ENCODE measurements at places on chromosomes 5 and 9.

DNA sequence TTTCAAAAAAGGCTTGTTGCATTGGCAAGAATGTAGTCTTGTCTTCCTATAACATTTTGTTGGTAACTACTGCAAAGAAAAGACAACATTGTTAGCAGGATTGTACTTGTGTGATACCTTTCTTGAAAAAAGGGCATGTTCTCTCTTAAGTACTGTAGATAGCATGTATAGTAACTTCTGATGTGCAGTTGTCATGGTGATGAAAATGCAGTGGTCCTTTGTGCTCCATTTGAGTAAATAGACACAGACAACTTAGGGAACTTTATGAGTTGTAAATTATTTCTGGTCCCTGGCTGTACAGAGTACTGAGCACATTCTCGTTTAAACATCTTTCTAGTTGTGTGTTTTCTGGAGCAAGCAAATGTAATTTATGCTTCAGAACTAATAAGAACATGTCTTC lies 103.3 kb downstream of the CD180 start:
- DNase-seq, result no peak

DNA sequence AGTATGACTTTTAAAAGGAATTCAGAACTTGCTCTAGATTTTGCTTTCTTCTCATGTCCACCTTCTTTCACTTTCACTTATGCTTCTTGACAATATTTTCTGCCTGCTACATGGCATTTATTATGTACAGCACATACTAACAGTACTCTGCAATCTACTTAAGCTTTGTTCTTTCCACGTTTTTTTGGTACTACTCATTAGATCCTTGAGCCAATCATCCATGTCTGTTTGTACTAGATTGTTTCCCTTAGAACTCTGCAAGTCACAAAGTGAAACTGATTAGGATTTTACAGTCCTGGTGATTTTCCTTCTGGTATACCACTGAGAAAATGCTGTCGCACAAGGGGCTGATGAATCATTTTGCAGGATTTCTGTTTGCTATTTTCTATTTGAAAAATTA lies 78.3 kb downstream of the PARP8 start:
- DNase-seq, result no peak

DNA sequence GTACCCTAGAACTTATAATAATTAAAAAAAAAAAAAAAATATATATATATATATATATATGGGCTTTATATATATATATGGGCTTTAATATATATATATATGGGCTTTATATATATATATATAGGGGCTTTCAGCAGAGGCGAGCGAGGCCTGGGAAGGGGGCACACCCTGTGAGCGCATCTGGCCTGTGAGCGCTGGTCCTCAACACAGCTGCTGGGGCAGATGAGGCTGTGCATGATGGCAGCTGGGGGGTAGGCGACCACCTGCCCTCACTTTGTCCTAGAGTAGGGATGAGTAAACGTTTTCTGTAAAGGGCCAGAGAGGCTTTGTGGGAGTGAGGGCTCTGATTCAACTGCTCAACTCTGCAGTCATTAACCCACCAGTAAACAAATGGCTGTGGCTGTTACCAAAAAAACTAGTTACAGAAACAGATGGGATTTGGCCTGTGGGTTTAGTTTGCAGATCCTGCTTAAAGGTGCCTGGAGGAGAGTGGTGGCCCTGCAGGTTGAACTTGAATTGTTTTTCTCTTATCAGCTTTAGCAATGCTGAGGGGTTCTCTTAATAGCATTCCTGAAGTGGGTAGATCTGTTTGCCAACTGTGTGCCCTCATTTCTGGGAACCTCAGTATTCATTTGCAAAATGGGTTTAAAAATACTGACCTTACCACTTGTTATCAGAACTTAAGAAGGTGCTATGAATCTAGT lies 88.1 kb upstream of the EPB41L4B start:
- no peak for DNase-seq

DNA sequence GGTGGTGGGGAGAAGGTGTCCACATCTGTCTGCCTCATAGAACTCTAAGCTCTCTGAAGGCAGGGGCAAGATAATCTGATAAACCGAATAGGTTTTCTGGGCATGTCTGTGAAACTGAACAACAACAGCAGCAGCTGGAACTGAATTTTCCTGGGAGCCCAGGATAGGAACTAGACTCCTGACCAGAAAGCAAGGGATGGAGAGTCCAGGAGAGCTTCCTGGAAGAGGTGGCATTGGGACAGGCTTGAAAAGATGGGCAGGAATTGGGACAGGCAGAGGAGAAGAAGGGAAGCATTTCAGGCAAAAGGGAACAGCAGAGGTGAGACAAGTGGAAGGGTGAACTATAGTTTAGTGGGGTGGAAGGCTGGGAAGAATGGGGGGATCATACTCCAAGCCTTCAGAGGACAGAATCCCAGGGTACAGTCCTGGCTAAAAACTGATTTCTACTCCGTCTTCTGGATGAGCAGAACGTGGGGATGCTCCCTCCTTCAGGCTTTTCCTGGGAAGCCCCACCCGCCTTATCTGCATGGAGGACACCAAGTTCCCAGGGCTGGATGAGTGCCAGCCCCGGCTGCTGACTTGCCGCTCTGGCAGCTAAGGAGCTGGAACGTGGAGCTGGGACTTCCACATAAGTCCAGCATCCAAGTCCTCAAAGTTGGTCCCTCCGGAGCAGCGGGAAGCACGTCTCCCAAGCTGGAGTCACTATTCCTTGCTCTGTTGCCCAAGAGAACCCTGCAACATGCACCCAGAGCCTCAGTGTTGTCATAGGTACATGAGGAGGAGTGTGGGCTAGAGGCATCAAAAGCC lies 13.9 kb upstream of the KIF12 start:
- no peak for DNase-seq

- DNase-seq, result no peak
Observed at GRCh38 chr9:30757723-30758122, 1626.7 kb upstream of the ACO1 start.

DNA sequence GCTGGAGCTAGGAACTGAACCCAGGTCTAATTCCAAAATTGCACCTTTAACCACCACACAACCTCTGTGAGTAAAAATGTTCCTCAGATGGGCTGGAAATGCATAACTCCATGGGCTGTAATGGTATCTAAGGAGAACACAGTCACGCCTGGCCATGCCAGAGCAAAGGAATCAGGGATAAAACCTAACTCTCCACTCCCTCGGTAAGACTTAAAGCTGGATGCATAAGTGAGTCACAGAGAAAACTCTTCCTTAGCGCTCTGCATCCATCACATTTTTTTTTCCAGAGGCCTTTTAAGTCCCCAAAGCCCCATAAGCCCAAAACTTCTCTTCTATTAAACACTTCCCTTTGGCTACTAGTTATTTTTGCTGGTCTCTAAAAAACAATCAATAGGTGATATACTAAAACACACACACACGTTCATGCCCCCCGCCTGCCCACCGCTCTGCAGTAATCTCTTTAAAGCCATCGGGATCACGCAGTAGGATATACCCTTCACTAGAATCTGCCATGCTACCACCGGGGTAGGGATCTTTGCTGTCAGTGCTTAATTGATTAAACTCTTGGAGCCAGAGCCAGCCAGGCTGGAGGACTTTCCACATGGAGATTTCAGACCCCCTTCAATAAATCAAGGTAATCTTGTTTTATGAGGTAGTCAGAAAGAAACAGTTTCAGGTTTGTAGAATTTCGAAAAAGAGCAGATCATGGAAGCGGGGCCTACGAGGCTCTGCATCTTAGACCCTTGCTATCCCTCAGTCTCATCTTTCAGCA lies 212.9 kb downstream of the MAPKAP1 start:
- DNase-seq, result no peak

- DNase-seq, result no peak
Observed at GRCh38 chr9:13688223-13688989, 408.9 kb upstream of the MPDZ start.

DNA sequence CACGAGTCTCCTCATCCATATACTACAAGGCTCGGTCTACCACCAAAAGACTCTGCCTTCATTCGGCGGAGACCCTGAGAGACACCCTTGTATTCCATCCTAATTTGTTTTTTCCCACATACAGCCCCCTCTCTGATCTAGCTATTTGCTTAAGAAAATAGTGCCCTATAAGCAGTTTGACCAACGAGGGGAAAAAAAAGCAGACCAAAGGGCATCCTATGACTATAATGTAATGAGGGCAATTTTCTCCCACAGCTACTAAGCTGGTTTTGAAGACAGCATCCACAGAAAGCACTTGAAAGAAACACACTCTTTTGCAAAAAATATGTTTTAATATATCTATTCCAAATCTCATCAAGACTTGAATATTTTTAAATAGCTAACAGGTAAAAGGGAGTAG lies 147.8 kb downstream of the MLLT3 start:
- DNase-seq, result no peak

GRCh38 chr9:74282526-74283253 lies 214.4 kb upstream of the RORB start:
- no peak for DNase-seq

GRCh38 chr5:67672636-67673035 lies 476.0 kb upstream of the CD180 start:
- DNase-seq, result no peak

GRCh38 chr5:171629628-171630349 lies 155.8 kb upstream of the SMIM23 start:
- DNase-seq, result no peak

DNA sequence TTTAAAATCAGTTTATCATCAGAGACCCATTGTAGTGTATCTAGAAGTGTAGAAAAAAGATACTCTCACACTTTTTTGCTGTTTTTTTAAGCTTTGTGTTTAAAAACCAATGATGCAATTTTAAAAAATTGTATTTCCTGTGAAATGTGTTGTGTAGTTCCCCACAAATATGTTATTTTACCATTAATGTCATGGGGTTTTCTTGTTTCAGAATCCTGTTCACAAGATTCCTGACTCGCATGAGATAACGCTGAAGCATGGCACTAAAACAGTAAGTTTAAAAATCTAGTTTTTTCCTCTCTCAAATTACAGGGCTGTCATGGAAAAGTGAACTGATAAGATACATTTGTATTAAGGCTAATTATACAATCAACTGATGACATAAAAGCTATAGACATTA lies 58.6 kb downstream of the WDR70 start:
- no peak for DNase-seq

DNA sequence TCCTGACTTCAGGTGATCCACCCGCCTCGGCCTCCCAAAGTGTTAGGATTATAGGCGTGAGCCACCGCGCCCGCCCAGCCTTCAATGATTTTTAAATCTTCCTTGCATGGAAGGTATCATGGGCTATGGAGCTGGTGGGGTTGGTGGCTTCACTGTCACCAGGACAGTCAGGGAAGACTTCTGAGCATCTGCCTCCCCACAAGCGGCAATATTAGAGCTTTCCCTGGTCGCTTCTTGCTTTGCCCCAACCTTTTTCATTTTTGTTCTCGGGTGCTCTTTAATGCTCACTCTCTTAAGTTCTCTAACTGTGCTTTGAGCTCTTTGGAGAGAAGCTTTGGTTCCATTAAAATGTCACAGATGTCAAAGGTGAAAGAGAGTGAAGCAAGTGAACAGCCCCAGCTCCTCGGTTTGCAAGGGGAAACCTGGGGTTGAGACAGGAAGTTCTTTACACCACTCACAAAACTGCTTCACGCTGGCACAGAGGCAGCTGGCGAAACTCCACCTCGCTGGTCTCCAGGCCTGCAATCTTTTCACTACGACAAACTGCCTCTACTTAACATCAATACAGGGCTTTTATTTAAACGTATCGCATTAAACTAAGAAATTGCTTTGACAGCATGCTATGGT lies 142.5 kb upstream of the RETREG1 start:
- DNase-seq, result no peak

DNA sequence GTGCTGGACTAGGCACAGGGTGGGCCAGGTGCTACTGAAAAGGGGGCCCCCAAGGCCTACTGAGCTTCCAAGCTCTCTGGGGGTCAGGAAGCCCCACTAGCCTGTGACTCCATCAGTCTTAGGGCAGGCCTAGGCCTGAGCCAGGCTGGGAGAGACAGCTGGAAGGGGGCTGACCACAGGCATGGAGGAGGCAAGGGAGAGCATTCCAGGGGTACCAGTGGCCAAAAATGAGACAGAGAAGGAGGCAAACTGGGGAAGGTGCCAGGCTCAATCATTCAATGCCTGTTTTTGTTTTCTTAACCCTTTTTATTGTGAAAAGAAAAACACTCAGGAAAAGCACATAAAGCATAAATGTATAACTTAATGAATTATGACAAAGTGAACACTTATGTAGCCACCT lies 26.2 kb upstream of the TCF7 start:
- no peak for DNase-seq

GRCh38 chr9:20611691-20612287 lies 10.5 kb downstream of the MLLT3 start:
- no peak for DNase-seq

- no peak for DNase-seq
Observed at GRCh38 chr5:24497591-24498157, 147.1 kb downstream of the CDH10 start.

DNA sequence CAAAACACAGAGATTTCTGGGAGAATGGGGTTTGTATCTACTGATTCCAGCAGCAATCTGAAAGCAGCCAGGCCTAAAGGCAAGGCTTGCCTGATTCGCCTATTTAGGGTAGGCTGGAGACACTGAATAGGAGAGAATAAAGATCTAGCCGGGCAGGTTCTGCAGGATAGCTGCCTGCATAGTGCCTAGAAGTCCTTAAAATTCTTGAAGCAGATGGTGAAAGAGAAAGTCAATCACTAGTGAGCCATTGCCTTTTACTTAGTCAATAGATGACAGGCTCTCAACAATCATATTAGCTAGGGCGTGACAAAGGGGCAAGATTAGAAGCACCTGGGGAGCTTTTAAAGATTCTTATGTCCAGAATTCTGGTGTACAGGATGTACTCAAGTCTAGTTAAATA lies 522.7 kb downstream of the HTR1A start:
- DNase-seq, result no peak

GRCh38 chr5:66553916-66554575 lies 42.1 kb upstream of the MAST4 start:
- no peak for DNase-seq

Measured in stimulated activated CD4-positive, alpha-beta T cell treated with anti-CD3 and anti-CD28 coated beads, Interleukin-12 subunit alpha, Interleukin-12 subunit beta, amount 100 ng/mL, for 4 hours (primary cell).